ENCODE measurements at places on chromosomes 2 and 18.

DNA sequence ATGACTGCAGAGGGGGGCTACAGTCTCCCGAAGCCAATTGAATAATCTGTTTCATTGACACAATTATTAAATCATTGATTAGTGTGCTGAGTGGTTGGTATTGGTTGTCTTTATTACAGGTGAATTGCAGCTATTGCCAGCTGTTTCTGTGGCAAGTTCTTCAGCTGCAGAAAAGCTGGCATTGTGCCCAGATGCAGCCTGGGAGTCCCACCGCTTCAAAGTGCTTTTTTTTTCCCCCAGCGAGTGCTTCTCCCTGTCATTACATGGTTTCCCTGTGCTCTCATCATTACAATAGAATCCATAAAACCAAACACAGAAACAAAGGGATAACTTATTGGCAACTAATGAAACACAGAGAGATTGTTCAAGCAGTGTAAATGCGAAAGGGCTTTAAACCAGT is 164.7 kb downstream of the GRB14 start:
- H3K27ac ChIP-seq, result no peak overlapping the region
- H3K4me1 ChIP-seq, result no peaks in the 10 kb centered on the region
- DNase-seq, result no peak
- peaks cover 5% of the 10 kb centered on the region for H3K27me3 ChIP-seq
- no peak overlapping the region for H3K4me3 ChIP-seq

- no peaks in the 10 kb centered on the region for H3K36me3 ChIP-seq
- no peak for DNase-seq
- H3K4me3 ChIP-seq, result no peak overlapping the region
- H3K27me3 ChIP-seq, result no peaks in the 10 kb centered on the region
- H3K4me1 ChIP-seq, result no peaks in the 10 kb centered on the region
Observed at GRCh38 chr2:208607694-208608093, 201.1 kb downstream of the PTH2R start.

GRCh38 chr2:79798776-79799175 is 285.9 kb downstream of the CTNNA2 start:
- no peaks in the 10 kb centered on the region for H3K27me3 ChIP-seq
- H3K4me1 ChIP-seq, result no peaks in the 10 kb centered on the region
- H3K27ac ChIP-seq, result no peak overlapping the region

- no peak overlapping the region for H3K27ac ChIP-seq
- H3K4me1 ChIP-seq, result peaks cover 33% of the 10 kb centered on the region
- H3K27me3 ChIP-seq, result no peaks in the 10 kb centered on the region
- no peak overlapping the region for H3K4me3 ChIP-seq
Observed at GRCh38 chr2:201196003-201196402, 13.1 kb downstream of the CASP10 start.

- H3K4me1 ChIP-seq, result peaks cover 4% of the 10 kb centered on the region
- H3K27me3 ChIP-seq, result no peaks in the 10 kb centered on the region
- H3K36me3 ChIP-seq, result no peaks in the 10 kb centered on the region
Observed at GRCh38 chr2:195486987-195487644, 169.9 kb upstream of the SLC39A10 start.

DNA sequence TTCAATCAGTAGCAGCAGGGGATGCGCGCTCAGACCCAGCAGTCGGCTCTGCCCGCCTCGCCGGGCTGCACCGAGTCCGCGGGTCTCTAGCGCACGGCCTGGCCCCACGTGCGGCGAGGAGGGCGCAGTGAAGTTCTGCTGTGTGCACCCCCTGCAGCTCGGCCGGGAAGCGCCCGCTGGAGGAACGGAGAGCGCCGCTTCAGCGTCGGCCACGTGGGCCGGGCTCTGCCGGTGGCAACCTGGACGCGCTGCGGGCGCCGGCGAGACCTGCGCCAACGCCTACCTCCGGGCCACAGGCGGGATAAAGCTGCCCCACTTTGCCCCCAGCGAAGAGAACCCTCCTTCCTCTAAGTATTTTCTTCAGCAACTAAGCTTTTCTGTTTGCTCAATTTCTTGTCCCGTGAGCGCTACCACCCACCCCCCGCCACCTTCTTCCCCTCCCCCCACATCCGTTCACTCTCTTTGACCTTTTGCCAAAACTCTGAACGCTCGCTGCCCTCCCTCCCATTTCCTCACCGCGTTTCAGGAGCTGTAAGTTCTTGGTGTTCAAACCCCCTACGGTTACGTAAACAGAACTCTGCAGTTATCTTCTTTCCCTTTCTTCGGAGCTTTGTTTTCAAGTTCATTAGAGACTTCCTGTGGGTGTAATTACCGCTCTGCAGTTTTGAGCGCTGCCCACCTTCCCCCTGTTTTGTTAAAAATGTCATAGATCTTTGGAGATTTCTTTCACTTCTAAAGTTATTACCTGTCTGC is 42.6 kb upstream of the EDAR start:
- DNase-seq, result peak; percentile 2
- H3K4me3 ChIP-seq, result peak overlapping the region; percentile 94
- H3K27me3 ChIP-seq, result peaks cover 4% of the 10 kb centered on the region
- H3K4me1 ChIP-seq, result peaks cover 12% of the 10 kb centered on the region
- H3K36me3 ChIP-seq, result no peaks in the 10 kb centered on the region

DNA sequence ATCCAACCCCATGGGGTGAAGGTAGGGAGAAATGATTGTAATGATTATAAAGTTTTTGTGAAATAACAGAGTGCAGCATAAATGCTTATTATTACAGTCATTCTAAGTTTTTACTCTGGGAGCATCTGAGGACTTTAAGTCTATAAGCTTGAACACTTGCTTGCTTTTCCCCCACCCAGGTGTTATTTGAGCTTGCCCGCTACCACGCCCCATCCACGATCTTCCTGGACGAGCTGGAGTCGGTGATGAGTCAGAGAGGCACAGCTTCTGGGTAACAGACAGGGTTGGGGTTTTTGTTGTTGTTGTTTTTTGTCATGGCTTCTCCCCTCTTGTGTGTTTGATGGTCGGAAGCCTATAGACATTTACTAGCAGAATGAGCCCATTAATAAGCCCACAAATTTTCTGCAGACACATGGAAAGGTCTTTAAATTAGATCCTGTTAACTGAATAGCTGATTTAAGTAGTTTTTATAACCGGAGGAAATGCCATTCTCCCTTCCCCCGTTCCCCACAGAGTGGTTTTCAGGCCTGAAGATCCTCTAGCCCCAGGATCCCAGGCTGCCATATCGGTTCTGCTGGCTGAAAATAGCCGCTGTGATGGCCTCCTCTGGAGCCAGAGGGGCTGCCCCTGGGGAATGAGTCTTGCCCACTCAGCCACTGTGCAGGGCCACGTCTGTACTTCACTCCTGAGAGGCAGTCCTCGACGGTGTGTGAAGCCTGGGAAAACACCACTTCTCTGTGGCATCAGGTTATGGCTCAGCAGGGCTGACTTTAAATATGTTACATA is 39.9 kb upstream of the ELOA2 start:
- H3K4me1 ChIP-seq, result no peaks in the 10 kb centered on the region
- H3K27ac ChIP-seq, result no peak overlapping the region
- H3K4me3 ChIP-seq, result no peak overlapping the region
- H3K36me3 ChIP-seq, result no peaks in the 10 kb centered on the region
- no peaks in the 10 kb centered on the region for H3K27me3 ChIP-seq

DNA sequence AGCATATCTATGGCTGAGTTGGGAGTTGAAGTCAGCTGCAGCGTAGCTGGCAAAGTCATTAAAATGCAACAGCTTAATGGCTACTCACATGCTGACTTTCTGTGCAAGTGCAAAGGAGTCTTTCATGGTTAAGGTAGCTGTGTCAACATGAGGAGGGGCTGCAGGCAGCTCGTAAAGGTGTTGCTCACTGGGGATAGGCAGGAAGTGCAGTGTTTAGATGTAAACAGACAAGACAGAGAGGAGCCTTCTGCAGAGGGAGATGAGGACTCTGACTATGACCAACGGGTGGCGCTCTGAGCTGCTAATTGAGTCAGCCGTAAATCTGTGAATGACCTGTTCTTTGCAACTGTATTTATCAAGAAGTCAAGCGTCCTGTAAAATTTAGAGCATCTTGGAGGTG is 22.3 kb upstream of the CAVIN2 start:
- DNase-seq, result no peak
- H3K27ac ChIP-seq, result no peak overlapping the region
- H3K4me1 ChIP-seq, result no peaks in the 10 kb centered on the region

- peaks cover 4% of the 10 kb centered on the region for H3K27me3 ChIP-seq
- H3K36me3 ChIP-seq, result no peaks in the 10 kb centered on the region
- H3K4me3 ChIP-seq, result no peak overlapping the region
- DNase-seq, result no peak
Observed at GRCh38 chr2:179331061-179331460, 66.4 kb upstream of the SESTD1 start.

DNA sequence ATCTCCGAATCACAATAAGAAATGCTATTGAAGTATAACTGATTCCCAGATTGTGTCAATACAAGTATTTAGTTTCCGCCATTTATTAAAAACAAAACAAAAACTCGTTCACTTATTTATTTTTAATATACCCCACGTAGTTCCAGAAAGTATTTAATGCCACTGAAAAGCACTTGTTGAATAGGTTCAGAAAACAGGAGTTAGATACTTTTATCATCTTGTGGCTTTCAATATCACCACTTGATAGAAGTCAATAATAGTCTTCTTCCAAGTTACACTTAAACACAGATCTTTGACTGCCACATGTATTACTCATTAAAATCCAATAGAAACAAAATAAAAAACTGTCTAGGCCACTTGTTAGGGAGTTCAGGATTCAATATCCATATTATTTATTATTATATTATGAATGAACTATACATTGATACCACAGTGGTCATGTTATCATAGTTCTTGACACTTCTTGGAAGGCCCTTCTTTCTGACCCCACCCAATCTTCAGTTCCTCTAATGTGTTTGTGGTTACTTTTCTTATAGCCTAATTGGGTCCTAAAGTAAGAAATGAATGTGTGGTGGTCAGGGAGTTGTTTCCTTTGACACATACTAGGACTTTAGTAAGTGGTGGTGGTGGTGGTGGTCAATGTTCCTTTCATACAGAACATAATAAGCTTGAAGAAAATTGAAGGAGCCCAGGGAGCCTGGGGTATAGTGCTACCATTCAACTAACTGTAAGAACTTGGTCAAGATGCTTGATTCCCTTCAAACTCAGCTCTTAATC is 221.3 kb upstream of the ITGA4 start:
- H3K27ac ChIP-seq, result no peak overlapping the region
- peaks cover 18% of the 10 kb centered on the region for H3K4me1 ChIP-seq
- H3K27me3 ChIP-seq, result peaks cover 3% of the 10 kb centered on the region
- H3K36me3 ChIP-seq, result peaks cover 4% of the 10 kb centered on the region
- DNase-seq, result no peak
- H3K4me3 ChIP-seq, result no peak overlapping the region

DNA sequence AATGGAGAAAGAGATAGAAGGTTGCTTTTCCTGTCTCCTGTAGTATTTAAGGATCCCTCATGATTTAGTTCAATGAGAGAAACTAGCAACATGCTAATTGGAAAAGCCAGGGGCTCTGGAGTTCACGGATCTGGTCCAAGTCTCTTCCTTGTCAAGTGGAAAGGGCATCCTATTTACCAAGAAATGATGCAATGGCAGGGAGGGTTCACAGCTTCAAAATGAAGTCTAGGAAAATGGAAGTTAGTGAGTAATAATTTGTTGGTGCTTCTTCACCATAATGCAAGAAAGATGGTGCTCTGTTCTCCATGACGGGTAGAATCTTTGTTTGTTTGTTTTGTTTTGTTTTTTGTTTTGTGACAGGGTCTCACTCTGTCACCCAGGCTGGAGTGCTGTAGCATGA is 34.6 kb upstream of the SP3 start:
- no peaks in the 10 kb centered on the region for H3K27me3 ChIP-seq
- no peak for DNase-seq
- H3K4me1 ChIP-seq, result peaks cover 14% of the 10 kb centered on the region
- no peak overlapping the region for H3K27ac ChIP-seq
- no peaks in the 10 kb centered on the region for H3K36me3 ChIP-seq
- no peak overlapping the region for H3K4me3 ChIP-seq

GRCh38 chr2:156333951-156334495 is 1.5 kb upstream of the NR4A2 start:
- peaks cover 20% of the 10 kb centered on the region for H3K4me1 ChIP-seq
- H3K27me3 ChIP-seq, result peaks cover 8% of the 10 kb centered on the region
- peak; percentile 78 for DNase-seq
- H3K4me3 ChIP-seq, result peak overlapping the region; percentile 93

GRCh38 chr2:73970141-73970803 is 14.4 kb upstream of the TET3 start:
- no peaks in the 10 kb centered on the region for H3K36me3 ChIP-seq
- H3K4me1 ChIP-seq, result peaks cover 30% of the 10 kb centered on the region
